ENCODE measurements at places on chromosomes 3 and 15.

DNA sequence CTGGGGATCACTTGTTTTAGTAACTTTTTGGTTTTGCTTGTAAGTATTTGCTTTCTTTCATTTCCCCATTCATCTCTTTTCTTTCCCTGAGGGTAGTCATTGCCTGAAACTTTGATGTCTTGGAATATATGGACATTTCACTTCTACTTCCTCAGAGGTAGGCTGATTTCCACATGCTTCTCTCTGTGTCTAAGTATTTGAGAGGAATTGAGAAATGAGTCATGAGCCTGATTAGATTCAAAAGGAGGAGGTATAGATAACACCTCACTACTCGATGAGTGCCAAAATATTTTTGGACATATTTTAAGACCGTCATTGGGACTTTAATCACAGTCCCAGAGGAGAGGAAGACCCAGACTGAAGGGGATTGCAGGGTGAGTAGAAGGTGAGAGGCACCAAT, 480.1 kb upstream of the SGO1 start:
- DNase-seq = no peak

DNA sequence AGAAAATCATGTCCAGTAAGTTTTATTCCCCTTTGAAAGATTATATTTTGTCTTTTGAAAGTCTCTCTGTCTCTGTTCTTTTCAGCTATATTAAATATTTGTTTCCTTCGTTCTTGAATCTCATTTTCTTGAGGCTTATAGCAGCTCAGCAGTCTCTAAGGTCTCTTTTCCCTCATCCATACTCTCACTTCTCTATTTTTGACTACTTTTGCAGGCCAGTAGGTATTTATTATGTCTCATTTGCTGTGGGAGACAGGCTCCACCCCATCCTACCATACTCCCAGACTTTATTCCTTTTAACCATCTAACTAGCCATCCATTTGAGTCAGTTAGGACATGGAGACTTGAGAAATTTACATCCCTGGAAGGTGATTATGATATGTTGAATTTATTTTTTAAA, 71.0 kb downstream of the FILIP1L start:
- no peak for DNase-seq

DNA sequence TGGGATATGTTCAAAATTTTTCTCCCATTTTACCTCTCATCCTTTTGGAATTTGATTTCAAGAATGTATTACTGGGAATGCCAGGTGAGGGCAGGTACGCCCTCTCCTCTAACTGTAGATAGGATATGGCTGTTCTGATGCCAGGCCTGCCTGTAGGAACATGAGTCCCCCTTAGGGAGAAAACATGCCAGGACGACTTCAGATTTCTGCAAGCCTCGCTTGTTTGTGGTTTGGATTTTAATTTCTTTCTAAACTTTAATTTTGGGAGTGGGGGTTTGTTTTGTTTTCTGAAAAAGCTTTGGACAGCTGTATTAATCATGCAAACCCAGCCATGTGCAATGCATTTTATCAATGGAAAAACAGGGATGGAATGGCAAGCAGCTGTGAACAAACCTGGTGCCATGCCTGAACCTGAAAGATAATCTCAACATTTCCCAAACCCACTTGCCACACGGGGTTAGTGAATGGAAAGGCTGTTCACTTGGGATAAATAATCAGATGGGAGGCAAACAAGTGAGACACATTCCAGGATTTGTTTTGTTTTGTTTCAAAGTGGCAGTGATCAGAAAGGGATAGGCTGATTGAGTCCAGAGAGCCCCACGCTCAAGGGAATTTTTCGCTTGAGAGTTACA, 207.6 kb downstream of the GAP43 start:
- DNase-seq = no peak

DNA sequence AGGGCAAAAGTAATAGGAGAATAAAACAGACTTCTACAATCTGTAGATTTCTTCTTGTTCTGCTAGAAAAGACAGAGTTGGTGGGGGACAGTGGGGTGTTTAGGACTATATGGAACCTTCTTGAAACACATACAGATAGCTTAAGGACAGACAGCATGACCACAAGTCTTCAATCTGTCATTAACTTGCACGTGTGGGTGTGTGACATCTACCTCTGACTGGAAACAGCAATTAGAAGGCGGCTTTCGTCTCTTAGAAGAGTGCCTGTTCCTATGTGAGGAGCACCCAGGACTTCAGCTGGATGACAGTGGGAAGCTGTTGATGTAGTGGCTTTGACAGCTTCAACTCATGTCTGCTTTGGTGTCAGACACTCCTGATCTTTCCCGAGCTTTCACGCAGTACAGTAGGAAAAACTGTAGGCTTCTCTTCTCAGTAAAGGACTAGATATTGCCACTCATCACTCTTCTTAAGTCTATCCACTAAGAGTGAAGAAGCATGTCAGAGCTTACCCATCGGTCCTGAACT, 44.5 kb downstream of the TYRO3 start:
- DNase-seq = no peak

DNA sequence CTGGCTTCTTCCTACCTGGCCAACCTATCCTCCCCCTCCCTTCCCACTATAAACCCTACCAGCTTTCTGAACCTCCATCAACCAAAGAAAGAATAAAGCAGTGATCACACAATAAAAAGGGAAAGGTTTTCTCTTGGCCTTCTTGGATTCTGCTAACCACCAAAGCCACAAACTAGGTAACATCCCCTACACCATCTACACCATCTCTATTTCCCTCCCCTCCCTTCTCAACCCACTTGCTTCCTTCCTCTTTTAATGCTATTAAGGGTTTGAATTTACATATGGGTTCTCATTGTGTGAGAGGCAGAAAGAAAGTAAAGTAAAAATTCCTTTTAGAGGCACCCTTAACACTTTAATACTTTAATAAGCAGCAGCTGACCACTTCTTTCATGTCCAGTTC, 25.8 kb upstream of the RSL24D1 start:
- peak; percentile 37 for DNase-seq

- no peak for DNase-seq
These were observed 178.1 kb downstream of the RORA start for GRCh38 chr15:61050844-61051568.

GRCh38 chr3:65210026-65210814, 522.4 kb upstream of the ADAMTS9 start:
- no peak for DNase-seq

GRCh38 chr15:98505611-98506031, 142.7 kb upstream of the IGF1R start:
- no peak for DNase-seq

- no peak for DNase-seq
These were observed 4.1 kb downstream of the FLNB start for GRCh38 chr3:58012302-58012701.

DNA sequence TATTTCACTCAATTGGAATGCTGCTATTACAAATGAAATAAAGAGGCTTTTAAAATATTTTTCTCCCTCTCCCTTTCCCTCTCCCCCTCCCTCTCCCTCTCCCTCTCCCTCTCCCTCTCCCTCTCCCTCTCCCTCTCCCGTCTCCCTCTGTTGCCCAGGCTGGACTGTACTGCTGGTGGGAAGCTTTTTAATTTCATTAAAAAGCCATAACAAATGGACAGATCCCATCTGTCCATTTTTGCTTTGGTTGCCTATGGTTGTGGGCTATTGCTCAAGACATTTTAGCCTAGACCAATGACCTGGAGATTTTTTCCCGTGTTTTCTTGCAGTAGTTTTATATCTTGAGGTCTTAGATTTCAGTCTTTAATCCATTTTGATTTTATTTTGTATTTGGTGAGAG, 107.2 kb upstream of the LRRC3B start:
- no peak for DNase-seq

DNA sequence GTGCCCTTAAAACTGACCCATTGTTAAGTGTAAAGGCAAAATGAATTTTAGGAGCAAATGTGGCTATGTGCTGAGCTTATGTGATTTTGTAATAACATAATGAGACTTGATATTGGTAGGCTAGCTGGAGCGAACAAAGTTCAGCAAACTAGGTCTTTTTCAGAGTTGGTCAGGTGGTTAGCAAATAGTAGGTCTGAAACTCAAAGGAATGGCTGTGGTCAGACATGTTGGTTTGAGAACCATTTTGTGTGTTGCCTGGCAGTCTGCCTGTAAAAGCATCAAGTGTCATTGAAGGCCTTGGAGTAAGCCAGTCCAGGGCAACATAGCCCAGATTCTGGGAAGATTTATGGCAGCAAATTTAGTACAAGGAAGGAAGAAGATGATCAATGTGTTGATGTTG, 16.4 kb downstream of the FBXO22 start:
- no peak for DNase-seq

- DNase-seq = no peak
These were observed 491.1 kb downstream of the FHIT start for GRCh38 chr3:60760145-60760544.

GRCh38 chr3:49198611-49199230, 27.3 kb downstream of the KLHDC8B start:
- DNase-seq = no peak

DNA sequence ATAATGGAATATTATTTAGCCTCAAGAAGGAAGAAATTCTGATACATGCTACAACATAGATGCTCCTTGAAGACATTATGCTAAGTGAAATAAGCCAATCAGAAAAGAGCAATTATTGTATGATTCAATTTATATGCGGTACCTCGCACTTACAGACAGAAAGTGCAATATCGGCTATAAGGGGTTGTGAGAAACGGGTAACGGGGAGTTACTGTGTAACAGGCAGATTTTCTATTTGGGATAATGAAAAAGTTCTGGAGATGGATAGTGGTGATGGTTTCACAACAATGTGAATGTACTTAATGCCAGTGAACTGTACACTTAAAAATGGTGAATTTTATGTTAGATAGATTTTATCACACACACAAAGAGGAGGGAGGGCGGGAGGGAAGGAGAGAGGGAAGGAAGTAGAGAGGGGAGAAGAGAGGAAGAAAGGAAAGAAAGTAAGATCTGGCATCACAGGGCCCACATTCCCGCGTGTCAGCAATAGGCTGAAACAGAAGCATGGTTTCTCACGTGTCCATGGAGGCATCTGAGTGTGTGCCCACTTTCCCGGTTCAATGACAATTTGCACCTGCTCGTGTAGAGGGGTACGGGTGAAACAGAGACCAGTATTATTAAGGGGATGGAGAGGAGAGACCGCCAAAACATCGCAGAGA, 700 bp upstream of the BLM start:
- no peak for DNase-seq

GRCh38 chr3:43290956-43291355, 4.6 kb downstream of the SNRK start:
- no peak for DNase-seq

DNA sequence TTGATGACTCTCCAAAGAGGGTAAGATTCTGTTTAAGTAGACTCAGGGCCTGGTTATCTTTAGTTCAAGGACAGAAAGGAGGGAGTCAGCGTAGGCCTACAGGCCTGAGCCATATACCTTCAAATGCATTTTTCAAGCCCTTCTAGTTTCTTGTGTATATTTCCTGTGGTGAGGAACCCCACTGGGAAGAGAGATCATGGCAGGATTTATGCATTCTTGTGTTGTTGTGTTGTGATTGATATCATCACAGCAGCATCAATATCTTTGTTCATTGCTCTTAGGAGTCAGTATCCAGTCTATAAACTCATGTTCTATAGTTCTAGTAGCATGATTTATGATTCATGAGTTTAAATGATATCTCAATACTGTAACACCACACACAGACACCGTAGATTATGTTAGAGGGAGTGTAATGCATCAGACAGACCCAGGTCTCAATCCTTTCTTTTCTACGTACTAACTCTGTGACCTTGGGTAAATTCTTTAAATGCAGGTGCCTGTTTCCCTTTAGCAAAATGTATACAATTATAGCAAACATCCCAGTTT, 427.5 kb downstream of the PDCD6IP start:
- no peak for DNase-seq

DNA sequence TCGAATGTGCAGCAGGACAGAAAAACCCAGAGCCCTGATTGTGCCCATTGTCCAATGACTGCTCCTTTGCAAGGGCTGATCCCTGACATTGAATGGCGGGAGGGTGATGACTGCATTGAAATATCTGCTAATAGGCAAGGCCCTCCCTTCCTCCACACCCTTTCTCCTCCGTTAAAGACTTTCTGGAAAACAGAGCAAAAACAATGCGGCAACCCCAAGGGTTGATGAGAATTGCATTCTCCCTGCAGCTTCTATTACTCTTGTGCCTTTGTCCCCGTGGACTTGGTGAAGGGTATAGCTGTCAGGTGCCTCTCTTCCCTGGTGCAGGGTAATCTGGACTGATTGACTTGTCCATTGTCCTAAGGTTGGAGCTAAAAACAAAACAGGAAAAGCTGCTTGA, 71.8 kb downstream of the THSD4 start:
- DNase-seq = no peak

GRCh38 chr3:170277833-170278580, 55.8 kb downstream of the PRKCI start:
- DNase-seq = peak; percentile 22

DNA sequence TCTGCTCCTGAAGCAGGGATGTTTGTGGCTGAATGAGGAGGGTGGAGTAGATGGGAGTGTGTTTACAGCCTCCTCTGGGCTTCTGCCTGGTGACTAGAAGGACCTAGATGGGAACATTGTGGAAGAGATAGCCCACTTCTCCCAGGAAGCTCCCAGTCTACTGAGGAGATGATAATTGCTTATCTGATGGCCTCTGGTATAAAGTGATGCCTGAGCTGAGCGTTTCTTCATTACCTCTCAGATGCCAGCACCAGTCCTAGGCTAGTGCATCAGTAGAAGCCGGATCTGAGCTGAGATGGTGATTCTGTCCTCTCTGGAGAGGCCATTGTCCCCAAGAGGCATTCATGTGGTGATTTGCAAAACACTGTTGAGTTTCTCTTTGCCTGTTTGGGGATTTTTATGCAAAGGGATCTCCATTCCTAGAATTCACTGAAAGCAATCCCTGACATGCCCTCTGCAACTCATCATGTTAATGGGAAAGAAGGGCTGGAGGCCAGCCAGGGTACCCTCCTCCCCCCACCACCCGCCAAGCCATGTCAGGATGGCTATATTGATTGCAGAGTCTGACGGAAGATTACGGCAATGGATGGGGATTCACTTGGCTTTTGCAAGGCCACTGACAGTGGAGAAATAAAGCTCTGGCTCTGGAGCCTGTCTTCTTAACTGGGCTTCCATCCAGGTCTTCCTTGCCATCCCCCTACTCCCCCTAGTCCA, 166.4 kb upstream of the ROPN1 start:
- DNase-seq = no peak

DNA sequence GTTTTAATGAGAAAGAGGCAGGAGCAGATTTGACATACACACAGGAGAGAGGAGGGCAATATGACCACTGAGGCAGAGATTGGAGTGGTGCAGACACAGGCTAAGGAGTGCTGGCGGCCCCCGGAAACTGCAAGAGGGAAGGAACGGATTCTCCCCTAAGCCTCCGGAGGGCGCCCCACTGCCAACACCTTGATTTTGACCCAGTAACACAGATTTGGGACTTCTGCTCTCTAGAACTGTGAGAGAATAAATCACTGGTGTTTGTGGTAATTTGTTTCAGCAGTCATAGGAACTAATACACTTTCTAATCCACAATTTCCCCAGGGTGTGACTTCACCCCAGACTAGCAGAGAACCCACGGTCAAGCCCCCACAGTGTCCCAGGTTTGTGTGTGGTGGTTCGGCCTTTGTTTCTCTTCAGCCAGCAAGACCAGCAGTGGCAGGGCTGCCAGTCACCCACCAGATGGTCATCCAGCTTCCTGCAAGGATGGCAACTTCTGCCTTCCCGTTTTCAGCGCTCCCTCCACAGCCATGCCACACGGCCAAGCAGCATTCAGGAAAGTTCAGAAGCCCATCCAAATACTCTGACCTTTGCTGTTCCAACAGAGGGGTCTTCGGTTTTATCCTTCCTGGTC, 23.6 kb upstream of the TSPAN3 start:
- no peak for DNase-seq

GRCh38 chr15:65207280-65207840, 3.9 kb downstream of the CILP start:
- no peak for DNase-seq

- no peak for DNase-seq
These were observed 371 bp upstream of the CLSTN2 start for GRCh38 chr3:139934613-139935015.

Measured in CD4-positive, alpha-beta memory T cell (primary cell).